SJCRH30 (cell line): ENCODE measurements at places on chromosomes 3 and 15. TPM values are rescaled to one million over a fixed set of nuclear protein-coding genes. Genes with fewer than 3 reads are reported as not detected.

GOLGA6A gene
- total RNA-seq = not detected in 2 replicates

ARHGAP11A gene
- total RNA-seq = 75.8 and 86.1 TPM in 2 replicates

NEK10 gene
- 1.1 and 1.7 TPM in 2 replicates for total RNA-seq

- H3K36me3 ChIP-seq = peaks cover 18% of the 10 kb centered on the region; the same call in 1 of the 2 replicates
- no peaks in the 10 kb centered on the region for H3K4me1 ChIP-seq
- H3K27ac ChIP-seq = no peak overlapping the region
- H3K27me3 ChIP-seq = no peaks in the 10 kb centered on the region
- DNase-seq = peak; percentile 75
Measured at GRCh38 chr15:73704869-73705645, 20.9 kb downstream of the CD276 start.

DNA sequence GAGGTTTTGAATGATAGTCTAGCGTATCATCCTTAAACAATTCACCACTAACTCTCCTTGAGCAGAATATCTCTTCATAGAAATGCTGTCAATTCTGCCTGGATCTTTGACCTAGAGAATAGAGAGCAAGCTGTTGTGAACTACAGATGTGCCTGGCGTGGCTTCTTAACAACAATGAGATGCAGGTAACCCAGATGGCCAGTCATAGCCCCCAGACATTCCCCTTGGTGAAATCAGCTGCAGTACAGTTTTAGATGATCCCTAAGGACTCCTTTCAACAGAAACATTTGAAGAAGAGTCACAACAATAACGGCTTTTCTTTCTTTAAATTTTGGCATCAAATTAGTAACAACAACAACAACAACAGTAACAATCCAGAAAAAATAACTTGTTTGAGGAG lies 1041.3 kb downstream of the ROBO1 start:
- peaks cover 8% of the 10 kb centered on the region; the same call in 1 of the 2 replicates for H3K4me1 ChIP-seq
- no peak overlapping the region for H3K27ac ChIP-seq
- no peak for DNase-seq
- H3K27me3 ChIP-seq = no peaks in the 10 kb centered on the region
- H3K4me3 ChIP-seq = no peak overlapping the region

DNA sequence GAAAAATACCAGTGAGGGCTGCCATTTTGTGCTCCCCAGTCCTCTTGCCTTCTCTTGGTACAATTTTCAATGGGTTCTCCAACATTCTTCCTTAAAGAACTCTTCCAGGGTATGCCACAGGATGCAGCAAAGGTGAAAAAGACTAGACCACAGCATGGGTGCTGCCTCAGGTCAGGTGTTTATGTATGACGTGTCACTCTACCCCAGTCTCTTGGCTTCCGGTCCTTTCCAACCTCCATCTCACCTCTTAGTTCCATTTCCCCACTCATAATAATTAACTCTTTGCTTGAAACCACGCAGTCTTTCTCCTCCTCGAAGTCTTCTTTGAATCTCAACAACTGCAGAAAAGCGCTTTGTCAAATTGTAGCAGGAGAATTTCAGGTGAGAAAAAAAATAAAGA lies 104.7 kb upstream of the TBC1D5 start:
- no peak overlapping the region for H3K27ac ChIP-seq
- H3K4me1 ChIP-seq = no peaks in the 10 kb centered on the region
- H3K27me3 ChIP-seq = no peaks in the 10 kb centered on the region

- no peak overlapping the region for H3K4me3 ChIP-seq
- no peak overlapping the region for H3K27ac ChIP-seq
- no peaks in the 10 kb centered on the region for H3K27me3 ChIP-seq
- DNase-seq = no peak
- H3K4me1 ChIP-seq = no peaks in the 10 kb centered on the region
Measured at GRCh38 chr15:55858661-55859060, 115.7 kb upstream of the PRTG start.

DNA sequence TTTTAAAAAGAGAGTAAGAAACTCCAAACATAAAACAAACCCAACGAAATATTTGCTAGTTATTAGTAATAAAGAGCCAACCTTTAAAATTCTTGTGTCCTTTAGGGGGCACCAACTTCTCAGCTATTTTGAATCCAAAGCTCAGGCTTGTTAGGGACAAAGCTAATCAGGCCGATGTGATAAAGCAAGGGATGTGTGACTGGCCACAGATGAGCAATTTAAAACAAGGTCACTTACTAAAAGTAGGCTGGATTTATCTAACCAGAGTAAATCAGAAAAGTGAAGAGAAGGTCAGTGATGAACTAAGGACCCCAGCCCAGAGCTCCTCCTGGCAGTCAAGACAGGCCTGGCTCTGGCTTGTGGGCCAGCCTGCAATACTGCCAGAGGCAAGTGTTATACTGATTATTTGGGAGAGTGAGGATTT lies 108.5 kb downstream of the CYP19A1 start:
- no peaks in the 10 kb centered on the region for H3K27me3 ChIP-seq
- no peak overlapping the region for H3K4me3 ChIP-seq
- peak; percentile 6 for DNase-seq
- no peak overlapping the region for H3K27ac ChIP-seq
- peaks cover 5% of the 10 kb centered on the region; the same call in 1 of the 2 replicates for H3K4me1 ChIP-seq

GRCh38 chr3:107416886-107417285 lies 39.6 kb downstream of the CCDC54 start:
- DNase-seq = no peak
- H3K4me3 ChIP-seq = no peak overlapping the region
- no peaks in the 10 kb centered on the region for H3K36me3 ChIP-seq
- H3K27me3 ChIP-seq = no peaks in the 10 kb centered on the region
- no peak overlapping the region for H3K27ac ChIP-seq

DNA sequence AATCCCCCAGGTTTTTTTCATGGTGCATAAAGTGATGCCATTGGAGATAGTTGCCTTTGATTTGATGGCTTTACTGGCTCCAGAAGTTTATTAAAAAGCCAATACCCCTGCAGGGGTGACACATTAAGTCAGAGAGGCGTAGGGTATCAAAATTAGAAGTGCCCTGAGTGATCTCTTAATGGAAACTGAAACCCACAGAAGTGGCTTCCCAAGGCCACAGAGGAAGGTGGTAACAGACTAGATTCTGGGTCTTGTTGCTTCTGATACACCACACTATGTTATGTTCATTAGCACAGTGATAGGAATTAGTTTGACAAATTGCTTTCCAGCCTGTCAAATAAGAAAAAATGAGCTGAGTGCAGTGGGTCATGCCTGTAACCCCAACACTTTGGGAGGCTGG lies 112.3 kb downstream of the IQCH start:
- no peak overlapping the region for H3K27ac ChIP-seq
- H3K27me3 ChIP-seq = no peaks in the 10 kb centered on the region
- DNase-seq = no peak
- no peak overlapping the region for H3K4me3 ChIP-seq
- H3K36me3 ChIP-seq = no peaks in the 10 kb centered on the region

- H3K4me3 ChIP-seq = no peak overlapping the region
- no peaks in the 10 kb centered on the region for H3K4me1 ChIP-seq
- no peak for DNase-seq
- H3K36me3 ChIP-seq = no peaks in the 10 kb centered on the region
- H3K27ac ChIP-seq = no peak overlapping the region
Measured at GRCh38 chr3:32759342-32759741, 58.5 kb upstream of the TRIM71 start.

C3orf49 gene
- not detected in 2 replicates for total RNA-seq

ADGRG7 gene
- not detected in 2 replicates for total RNA-seq

- no peaks in the 10 kb centered on the region for H3K27me3 ChIP-seq
- no peak overlapping the region for H3K27ac ChIP-seq
- no peaks in the 10 kb centered on the region for H3K4me1 ChIP-seq
- no peak overlapping the region for H3K4me3 ChIP-seq
Measured at GRCh38 chr3:19065027-19065426, 83.3 kb upstream of the KCNH8 start.

RGMA gene
- 52.5 and 52.7 TPM in 2 replicates for total RNA-seq

DNA sequence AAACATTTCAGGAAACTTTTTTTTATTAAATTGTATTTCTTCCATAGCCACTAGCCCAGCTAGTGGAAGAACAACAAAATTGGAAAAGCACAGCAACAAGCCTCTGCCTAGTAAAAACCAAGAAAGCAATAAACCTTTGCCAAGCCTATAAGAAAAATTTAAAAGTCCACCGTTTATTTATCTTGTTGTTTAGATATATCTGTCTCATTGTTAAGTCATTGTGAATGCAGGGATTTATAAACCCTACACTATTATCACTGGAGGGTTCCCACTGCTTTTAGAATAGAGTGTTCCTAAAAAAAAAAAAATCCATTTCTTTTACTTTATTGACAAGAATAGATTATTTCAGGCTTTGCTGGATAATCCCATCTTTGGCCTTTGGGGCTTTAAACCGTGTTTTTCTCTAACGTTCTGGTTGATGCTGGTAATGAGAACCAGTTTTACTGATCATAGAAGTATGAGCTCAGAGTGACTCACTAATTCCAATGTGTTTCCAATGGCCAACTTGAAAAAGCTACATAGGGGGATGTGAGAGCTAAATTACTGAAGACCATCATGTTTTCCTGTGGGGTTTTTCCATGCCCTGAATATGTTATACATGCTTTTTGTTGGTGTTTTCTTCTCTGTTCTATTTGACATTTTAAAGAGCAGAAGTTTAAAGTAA lies 634.1 kb downstream of the RBMS3 start:
- H3K4me3 ChIP-seq = no peak overlapping the region
- DNase-seq = no peak
- H3K27me3 ChIP-seq = no peaks in the 10 kb centered on the region
- H3K27ac ChIP-seq = no peak overlapping the region
- peaks cover 9% of the 10 kb centered on the region for H3K4me1 ChIP-seq
- no peaks in the 10 kb centered on the region for H3K36me3 ChIP-seq

DNA sequence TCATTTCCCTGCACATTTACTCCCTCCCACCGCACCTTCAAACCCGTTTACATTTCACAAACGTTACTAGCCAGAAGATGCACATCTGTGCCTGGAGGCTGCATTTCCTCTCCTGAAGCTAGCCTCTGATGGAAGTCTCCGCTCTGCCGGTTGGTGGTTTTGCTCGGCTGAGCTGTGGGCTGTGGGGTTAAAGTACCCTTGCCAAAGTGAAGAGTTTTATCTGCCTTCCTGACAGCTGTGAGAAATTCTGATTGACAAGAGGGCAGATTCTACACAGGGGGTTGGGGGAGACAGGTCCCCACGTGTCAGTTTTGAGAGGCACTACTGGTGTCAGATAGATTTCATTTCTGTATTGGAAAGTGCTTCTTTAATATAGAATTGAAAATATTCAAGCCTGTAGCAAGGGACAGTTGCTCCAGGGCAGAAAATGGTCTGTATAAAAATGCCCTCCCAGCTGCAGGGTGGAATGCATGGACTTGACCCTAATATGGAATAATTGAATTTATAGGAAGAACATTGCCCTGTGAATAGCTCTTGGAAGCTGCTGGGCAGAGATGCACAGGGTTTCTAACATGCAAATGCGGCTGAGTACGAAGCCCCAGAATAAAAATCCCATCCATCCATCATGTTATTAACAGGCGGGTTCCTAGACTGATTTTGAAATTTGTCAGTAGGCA lies 201.1 kb upstream of the RGMA start:
- H3K27ac ChIP-seq = no peak overlapping the region
- H3K36me3 ChIP-seq = no peaks in the 10 kb centered on the region
- no peaks in the 10 kb centered on the region for H3K27me3 ChIP-seq
- no peak overlapping the region for H3K4me3 ChIP-seq

- H3K4me1 ChIP-seq = peaks cover 7% of the 10 kb centered on the region
- no peak overlapping the region for H3K27ac ChIP-seq
- DNase-seq = no peak
- no peaks in the 10 kb centered on the region for H3K27me3 ChIP-seq
Measured at GRCh38 chr15:87707071-87707470, 549.5 kb downstream of the NTRK3 start.

DNA sequence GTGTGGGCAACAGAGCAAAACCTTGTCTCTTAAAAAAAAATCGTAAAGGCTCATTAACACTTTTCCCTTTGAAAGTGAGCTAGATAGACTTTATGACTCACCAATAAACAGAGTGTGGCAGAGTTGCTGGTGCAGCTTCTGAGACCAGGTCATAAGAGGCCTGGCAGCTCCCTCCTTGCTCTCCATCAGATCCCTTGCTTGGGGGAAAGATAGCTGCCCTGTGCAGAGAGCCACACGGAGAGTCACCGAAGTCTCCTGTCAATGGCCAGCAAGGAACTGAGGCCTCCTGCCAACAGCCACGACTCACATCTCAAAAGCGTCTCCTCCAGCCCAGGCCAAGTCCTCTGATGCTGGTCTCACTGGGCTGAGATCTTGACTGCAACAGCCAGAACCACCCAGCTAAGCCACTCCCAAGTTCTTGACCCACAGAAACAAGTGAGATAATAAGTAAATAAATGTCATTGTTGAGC lies 8.7 kb upstream of the GP9 start:
- 0 out of 2 replicates have a peak, but pooled peaks cover 2% of the 10 kb centered on the region for H3K4me1 ChIP-seq
- DNase-seq = no peak
- H3K4me3 ChIP-seq = no peak overlapping the region
- no peaks in the 10 kb centered on the region for H3K36me3 ChIP-seq
- H3K27ac ChIP-seq = no peak overlapping the region

DHFR2 gene
- 3.4 TPM in 2 replicates for total RNA-seq

GRCh38 chr15:45732662-45733061 lies 97.8 kb downstream of the SQOR start:
- no peaks in the 10 kb centered on the region for H3K4me1 ChIP-seq
- no peaks in the 10 kb centered on the region for H3K36me3 ChIP-seq
- H3K4me3 ChIP-seq = no peak overlapping the region

FBXW12 gene
- total RNA-seq = 0.30 and 0.35 TPM in 2 replicates
